Tibial artery (tissue), 4 donors: ENCODE measurements at places on chromosomes 2 and 18.
A peak's percentile ranks its signal among the peaks of the same experiment; 100 is the strongest.

- H3K27ac ChIP-seq: peak overlapping the region; percentile 73
- H3K4me1 ChIP-seq: peaks cover 27% of the 10 kb centered on the region
- DNase-seq: no peak
- peak overlapping the region; percentile 19 for H3K4me3 ChIP-seq
- no peaks in the 10 kb centered on the region for H3K27me3 ChIP-seq
Measured at GRCh38 chr2:226970362-226970761, 134.5 kb downstream of the RHBDD1 start.

DNA sequence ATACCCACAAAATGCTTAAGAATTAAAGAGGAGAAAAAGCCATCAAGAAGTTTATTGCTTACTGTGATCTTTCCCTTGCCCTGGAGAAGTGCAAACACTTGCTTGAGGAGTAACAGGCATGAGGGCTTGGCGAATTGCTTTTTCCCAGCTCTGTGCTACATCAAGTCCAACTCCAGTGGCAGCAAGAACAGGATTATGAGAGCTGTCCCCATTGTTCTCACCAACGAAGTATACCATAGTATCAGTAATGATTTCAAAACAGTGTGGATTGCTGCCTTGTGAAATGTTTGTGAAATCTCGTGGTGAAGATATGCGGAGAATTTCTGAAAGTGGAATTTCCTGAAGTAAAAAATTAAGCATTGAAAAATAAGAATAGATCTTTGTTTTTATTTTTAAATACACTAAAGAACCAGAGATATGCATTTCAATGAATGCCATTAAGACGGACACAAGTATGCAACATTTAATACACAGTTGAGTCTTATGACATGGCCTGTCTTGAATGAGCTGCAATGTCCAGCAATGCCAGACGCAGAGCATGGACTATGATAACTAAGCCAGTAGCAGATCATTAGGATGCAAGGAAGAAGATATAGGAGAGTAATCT is 43.0 kb downstream of the NDUFAF7 start:
- H3K4me1 ChIP-seq: no peaks in the 10 kb centered on the region
- no peaks in the 10 kb centered on the region for H3K27me3 ChIP-seq
- no peak overlapping the region for H3K27ac ChIP-seq
- H3K36me3 ChIP-seq: peaks cover 53% of the 10 kb centered on the region
- no peak overlapping the region for H3K4me3 ChIP-seq

- no peaks in the 10 kb centered on the region for H3K4me1 ChIP-seq
- no peak overlapping the region for H3K4me3 ChIP-seq
- no peaks in the 10 kb centered on the region for H3K36me3 ChIP-seq
- no peaks in the 10 kb centered on the region for H3K27me3 ChIP-seq
- H3K27ac ChIP-seq: no peak overlapping the region
- DNase-seq: no peak
Measured at GRCh38 chr2:236012155-236012554, 156.0 kb downstream of the GBX2 start.

GRCh38 chr2:121504316-121504715 is 26.4 kb upstream of the RNU4ATAC start:
- no peak overlapping the region for H3K4me3 ChIP-seq
- no peaks in the 10 kb centered on the region for H3K27me3 ChIP-seq
- no peak overlapping the region for H3K27ac ChIP-seq
- peaks cover 5% of the 10 kb centered on the region for H3K4me1 ChIP-seq
- H3K36me3 ChIP-seq: peaks cover 8% of the 10 kb centered on the region

DNA sequence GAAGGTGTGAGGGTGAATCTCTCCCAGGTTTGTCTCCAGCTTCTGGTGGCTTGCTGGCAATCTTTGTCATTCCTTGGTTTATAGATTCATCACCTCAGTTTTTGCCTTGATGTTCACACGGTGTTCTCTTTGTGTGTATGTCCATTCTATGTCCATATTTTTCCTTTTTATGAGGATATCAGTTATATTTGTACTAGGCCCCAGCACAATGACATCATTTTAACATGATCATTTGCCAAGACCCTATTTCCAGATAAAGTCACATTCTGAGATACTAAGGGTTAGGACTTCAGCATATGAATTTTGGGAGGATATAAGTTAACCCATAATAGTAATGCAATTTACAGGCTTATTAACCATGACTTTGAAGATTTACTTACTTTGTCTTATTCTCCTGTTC is 649.0 kb downstream of the CPS1 start:
- no peak overlapping the region for H3K4me3 ChIP-seq
- no peaks in the 10 kb centered on the region for H3K27me3 ChIP-seq
- no peak overlapping the region for H3K27ac ChIP-seq
- DNase-seq: no peak

- no peak overlapping the region for H3K27ac ChIP-seq
- H3K4me3 ChIP-seq: no peak overlapping the region
- no peaks in the 10 kb centered on the region for H3K4me1 ChIP-seq
Measured at GRCh38 chr2:41187376-41188122, 735.7 kb upstream of the SLC8A1 start.

DNA sequence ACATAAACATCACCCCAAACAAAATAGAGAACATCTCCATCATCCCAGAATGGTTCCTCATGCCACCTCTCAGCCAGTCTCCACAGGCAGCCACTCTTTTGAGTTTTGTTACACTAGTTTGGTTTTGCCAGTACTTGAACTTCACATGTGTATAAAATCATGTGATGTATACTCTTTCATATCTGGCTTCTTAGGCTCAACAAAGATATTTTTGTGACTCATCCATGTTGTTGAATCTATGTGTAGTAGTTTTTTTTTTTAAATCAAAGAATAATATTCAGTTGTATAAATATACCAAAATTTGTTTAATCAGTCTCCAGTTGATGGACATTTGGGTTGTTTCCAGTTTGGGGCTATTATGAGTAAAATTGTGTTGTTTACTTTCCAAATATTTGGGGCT is 75.9 kb downstream of the PMS1 start:
- H3K4me1 ChIP-seq: no peaks in the 10 kb centered on the region
- peaks cover 7% of the 10 kb centered on the region for H3K36me3 ChIP-seq
- H3K27ac ChIP-seq: no peak overlapping the region
- no peak for DNase-seq
- no peak overlapping the region for H3K4me3 ChIP-seq

DNA sequence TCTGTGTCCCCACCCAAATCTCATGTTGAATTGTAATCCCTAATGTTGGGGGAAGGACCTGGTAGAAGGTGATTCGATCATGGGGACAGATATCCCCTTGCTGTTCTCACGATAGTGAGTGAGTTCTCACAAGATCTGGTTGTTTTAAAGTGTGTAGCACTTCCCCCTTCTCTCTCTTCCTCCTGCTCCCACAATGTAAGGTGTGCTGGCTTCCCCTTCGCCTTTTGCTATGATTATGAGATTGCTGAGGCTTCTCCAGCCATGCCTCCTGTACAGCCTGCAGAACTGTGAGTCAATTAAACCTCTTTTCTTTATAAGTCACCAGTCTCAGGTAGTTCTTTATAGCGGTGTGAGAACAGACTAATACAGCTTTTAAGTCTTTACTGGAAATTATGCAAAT is 193.3 kb upstream of the RBBP8 start:
- H3K4me3 ChIP-seq: no peak overlapping the region
- no peaks in the 10 kb centered on the region for H3K27me3 ChIP-seq
- DNase-seq: no peak
- no peak overlapping the region for H3K27ac ChIP-seq

GRCh38 chr2:46382331-46383112 is 85.3 kb downstream of the EPAS1 start:
- peaks cover 87% of the 10 kb centered on the region for H3K36me3 ChIP-seq
- DNase-seq: no peak
- peaks cover 2% of the 10 kb centered on the region for H3K4me1 ChIP-seq
- H3K27ac ChIP-seq: peak overlapping the region; percentile 1

DNA sequence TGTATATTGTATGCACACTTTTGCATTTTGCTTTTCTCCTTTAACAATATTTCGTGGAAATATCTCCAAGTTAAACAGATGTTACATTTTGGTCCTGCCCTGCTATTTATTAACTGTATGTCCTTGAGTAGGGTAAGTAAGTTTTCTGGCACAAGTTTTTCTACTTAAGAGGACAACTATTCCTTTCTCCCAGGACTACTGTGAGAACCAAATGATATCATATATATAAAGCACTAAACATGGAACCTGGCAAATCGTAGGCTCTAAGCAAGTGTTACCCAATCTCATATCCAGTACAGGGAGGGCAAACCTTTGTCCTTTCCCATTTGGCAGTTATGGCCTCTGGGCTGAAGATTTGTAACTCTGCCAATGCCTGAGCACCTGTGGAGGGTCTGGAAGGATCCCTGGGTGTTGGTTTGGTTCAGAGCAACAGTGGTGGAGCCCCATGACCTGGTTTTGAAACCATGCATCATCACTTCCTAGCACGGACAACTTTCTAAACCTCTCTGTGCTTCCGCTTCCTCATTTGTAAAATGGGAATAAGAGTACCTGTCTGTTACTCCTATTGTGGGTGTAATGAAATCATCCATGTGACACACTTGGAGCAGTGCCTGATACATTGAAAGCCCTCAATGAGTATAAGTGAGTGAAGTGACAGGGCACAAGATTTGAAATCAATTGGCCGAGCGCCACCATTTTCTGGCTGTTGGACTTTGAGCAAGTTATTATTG is 28.3 kb upstream of the ICOS start:
- H3K36me3 ChIP-seq: no peaks in the 10 kb centered on the region
- H3K4me1 ChIP-seq: peaks cover 22% of the 10 kb centered on the region
- DNase-seq: no peak
- H3K4me3 ChIP-seq: no peak overlapping the region

DNA sequence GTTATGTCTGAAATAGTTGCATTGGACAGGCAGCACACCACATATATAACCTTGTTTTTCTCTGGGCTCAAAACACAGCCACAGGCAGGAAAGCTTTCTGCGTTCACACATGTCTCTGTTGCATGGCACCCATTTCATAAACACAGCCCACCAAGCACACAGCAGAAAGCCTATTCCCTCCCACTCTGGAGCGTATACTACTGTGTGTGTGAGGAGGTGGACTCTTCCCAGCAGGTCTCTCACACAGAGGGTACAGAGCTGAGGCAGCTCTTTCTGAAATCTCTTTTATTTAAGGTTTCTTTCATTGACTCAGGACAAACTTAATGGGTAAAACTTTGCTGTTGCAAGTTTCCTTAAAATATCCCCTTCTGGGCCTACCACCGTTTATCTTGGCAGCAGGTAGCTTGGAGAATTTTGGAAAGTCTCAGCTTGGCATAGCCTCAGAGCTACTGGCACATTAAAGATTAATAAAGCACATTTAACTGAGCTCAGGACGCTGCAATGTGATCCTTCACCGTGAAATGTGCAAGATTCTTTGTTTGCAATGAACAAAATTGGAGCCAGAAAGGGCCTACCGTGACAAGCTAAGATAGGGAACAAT is 105.1 kb upstream of the NCKAP5 start:
- no peaks in the 10 kb centered on the region for H3K36me3 ChIP-seq
- peaks cover 12% of the 10 kb centered on the region for H3K4me1 ChIP-seq
- no peak overlapping the region for H3K27ac ChIP-seq
- H3K4me3 ChIP-seq: no peak overlapping the region
- no peaks in the 10 kb centered on the region for H3K27me3 ChIP-seq

DNA sequence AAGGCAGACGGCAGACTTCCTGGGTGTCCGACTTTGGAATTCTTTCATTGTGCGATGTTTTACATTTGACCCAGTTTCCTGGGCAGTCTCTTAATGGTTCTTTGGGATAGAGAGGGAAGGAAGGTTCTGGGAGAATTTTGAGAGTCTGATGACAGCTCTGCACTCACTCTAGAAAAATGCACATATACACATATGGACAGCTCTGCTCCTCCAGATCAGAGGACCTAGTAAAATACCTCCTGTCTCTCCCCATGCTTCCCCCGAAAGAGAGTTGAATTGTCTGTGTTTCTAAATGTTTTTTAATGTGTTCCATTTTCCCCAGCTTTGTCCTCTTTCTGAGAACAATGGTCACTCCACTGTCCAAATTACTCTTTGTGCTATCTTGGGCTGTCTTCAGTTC is 102.0 kb upstream of the CXCR4 start:
- H3K27me3 ChIP-seq: no peaks in the 10 kb centered on the region
- H3K4me1 ChIP-seq: no peaks in the 10 kb centered on the region
- no peak overlapping the region for H3K4me3 ChIP-seq
- H3K36me3 ChIP-seq: no peaks in the 10 kb centered on the region
- no peak overlapping the region for H3K27ac ChIP-seq

DNA sequence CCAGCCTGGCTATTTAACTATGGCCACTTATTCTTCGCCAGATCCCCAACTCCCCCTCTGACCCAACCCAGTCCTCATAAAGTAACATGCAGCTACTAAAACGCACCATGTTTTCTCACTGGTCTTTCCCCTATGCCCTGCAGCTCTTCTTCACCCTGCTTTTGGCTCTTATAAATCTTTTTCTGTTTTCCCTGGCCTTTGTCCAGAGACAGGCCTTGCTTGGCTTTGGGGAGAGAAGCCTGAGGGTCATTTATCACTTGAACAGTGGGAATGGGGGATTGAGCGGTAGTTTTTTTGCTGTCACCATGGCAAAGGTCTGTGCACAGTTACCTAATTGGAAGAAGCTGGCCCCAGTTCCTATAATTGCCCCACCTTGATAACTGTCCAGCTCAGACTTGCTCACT is 202.9 kb upstream of the NT5C1B start:
- H3K27me3 ChIP-seq: no peaks in the 10 kb centered on the region
- H3K4me3 ChIP-seq: no peak overlapping the region
- no peak overlapping the region for H3K27ac ChIP-seq
- DNase-seq: no peak
- no peaks in the 10 kb centered on the region for H3K4me1 ChIP-seq

DNA sequence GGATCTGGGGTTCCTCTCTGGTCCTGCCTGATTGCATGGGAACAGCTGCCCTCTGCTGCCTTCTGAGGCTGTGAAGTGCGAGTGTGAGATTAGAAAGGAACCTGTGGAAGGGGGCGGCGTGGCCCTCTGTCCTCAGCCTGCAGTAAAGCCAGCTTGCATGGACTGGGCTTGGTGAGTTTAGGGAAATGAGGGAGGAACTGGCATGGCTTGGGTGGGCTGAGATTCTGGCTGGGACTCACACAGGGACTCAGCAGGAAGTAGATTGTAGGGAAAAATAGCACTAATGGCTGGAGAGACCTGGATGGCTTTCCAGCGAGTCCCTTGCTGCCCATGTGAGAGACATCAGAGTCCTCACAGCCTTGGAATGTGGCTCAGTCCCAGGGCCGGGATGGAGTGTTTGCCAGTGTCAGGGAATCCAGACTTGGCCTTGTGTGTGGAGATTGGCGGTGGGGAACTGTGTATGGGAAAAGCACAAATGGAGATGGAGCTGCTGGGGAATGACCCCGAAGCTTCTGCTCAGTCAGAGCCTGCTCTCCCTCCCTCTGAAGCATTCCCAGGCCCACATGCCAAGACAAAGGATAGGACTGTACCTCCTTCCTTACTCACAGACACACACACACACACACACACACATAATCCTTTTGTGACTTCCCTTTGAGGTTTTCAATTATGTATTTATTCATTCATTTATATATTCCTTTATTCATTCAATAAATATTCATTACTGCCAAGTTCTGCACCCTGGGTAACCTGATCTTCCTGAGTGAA is 115.4 kb downstream of the ACAA2 start:
- no peaks in the 10 kb centered on the region for H3K27me3 ChIP-seq
- H3K36me3 ChIP-seq: no peaks in the 10 kb centered on the region
- no peaks in the 10 kb centered on the region for H3K4me1 ChIP-seq

DNA sequence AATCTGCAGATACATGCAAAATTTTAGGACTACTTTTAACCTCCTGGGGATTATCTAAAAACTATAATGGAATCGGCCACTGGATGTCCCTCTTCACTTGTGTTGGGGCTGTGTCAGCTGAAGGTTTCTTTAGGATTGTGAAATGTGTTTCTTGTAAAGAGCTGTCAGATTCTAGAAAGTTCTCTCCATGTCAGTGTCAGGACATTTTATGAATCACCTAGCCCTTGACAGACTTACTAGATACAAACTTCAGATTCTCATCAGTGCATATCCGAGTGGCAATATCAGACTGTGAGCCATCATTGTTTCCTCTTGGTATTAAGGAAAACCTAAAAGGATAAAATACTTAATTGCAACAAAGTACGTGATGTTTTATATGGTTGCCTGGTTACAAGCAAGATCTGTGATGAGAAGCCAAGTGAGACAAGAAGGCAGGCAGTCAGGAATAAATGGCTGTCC is 107.3 kb downstream of the CPS1 start:
- no peak overlapping the region for H3K27ac ChIP-seq
- H3K36me3 ChIP-seq: peaks cover 15% of the 10 kb centered on the region
- no peak overlapping the region for H3K4me3 ChIP-seq
